ENCODE measurements at places on chromosomes 3 and 15. TPM values are rescaled to one million over a fixed set of nuclear protein-coding genes. Genes with fewer than 3 reads are reported as not detected.

The TRANK1 gene
- 13.4 TPM for total RNA-seq

The LYSMD2 gene
- total RNA-seq, result 10.8 TPM

The CHRNA5 gene
- total RNA-seq, result 0.64 TPM

The RBMS3 gene
- 85.9 TPM for total RNA-seq

The ZNF860 gene
- 0.86 TPM for total RNA-seq

The SPTBN5 gene
- 0.32 TPM for total RNA-seq

The CXCR6 gene
- total RNA-seq, result under 0.01 TPM

The AVEN gene
- total RNA-seq, result 37.1 TPM

DNA sequence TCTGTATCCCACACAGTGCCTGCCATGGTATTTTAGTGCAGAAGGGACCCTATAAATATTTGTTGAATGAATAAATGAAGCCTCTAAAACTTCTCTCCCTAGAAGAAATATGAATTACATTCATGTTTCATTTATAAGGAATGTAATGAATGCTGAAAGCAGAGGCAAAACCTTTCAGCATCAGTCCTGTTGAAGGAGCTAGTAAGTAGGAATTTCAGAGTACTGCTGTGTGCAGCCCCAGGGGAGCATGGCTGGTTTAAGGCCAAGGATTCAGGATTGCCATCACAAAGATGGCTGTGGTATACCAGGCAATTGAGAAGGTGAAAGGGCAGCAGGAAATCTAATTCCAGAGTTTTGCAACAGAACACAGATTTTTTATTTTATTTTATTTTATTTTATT lies 1131.4 kb downstream of the IGSF11 start:
- DNase-seq, result peak; percentile 17

DNA sequence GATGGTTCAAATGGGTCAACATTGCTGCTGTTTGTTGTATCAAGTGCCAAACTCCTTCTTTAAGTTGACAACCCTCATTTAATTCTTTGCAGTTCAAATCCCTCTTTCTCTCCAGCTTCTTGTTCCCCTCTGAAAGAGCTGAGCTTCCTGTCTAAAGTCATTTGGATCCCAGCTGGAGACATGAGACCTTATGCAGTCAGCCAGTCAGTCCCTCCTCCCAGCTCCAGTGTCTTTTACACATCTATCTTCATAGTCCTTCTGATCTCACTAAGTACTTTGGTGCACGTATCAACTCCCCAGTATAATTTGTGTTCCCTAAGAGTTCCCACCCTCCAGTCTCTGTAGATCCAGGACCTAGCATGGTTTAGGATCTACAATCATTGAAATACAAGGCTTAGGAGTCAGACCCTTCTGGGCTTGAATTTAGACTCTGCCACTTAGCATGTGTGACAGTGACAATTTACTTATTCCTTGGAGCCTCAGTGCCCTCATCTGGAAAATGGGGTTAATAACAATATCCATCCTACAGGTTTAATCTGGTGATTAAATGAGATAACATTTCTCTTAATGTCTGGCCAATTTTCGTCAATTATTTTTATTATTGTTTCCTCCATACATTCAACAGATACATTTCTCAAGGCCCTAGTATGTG lies 102.8 kb upstream of the SEMA6D start:
- DNase-seq, result no peak

DNA sequence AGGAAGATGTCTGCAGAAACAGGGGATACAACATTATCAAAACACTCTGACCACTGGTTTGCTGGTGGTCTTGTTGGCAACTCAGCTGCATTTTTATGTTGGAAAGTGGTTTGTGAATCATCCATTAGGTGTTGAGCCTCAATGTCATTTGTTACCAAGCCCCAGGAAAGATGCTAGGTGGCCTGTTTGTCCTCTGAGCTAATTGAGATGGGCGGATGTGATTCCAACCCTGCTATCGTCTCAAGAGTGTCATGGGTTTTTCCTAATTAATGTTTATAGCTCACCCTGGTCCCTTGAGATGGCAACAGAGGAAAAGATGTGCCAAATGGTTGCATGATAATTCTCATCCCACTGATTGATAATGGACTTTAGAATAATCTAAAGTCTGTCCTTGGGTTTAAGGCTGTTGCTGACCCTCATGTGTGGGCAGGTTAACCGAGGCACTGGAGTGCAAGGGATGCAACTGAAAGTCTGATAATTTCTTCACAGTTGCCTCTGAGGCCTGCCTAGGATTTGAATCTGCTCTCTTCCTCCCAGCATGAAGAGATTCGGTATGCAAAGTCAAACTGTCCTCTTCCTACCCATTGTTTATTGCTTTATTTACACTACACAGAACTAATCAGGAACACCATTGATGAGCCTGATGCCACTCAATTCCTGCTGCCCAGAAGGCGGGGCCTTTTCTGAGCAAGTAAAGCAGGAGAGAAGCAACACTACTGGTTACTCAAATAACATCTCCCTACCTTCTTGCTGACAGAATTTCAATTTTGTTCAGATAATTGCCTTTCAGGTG lies 166.2 kb upstream of the TBC1D5 start:
- no peak for DNase-seq

DNA sequence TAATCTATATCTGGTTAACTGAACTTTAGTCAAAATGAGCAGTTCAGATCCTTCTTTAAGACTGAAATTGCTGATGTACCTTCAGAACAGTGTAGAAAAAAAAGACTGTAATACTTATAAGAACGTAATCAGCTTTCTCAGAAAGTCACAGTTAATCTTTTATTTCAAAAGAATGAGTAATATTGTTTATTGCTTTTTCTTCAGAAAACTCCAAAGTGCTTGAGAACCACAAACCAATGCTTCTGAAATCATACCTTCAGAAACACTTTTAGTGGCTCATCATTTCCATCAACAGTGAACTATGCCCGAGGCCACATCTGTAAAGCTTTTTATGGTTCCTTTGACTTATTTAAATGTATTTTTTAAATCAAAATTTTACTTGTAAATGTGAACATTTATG lies 33.3 kb upstream of the CLASP2 start:
- peak; percentile 19 for DNase-seq

DNA sequence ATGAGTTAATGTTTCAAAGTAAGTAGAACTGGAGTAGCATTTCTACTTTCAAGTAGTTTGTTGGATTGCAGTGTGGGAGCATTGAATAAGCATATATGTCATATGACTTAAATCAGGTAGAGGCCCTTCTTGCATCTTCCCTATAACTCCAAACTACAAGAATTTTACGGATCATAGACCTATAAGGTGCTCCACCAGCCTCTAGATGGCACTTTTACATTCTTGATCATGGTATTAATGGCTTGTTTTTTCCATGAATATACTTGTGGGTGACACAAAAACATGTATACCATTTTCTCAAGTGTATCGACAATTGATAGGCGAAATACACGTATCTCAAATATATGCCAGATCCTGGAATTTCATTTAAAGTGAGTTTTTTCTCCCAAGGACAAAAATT lies 311.1 kb downstream of the ZPLD1 start:
- no peak for DNase-seq

DNA sequence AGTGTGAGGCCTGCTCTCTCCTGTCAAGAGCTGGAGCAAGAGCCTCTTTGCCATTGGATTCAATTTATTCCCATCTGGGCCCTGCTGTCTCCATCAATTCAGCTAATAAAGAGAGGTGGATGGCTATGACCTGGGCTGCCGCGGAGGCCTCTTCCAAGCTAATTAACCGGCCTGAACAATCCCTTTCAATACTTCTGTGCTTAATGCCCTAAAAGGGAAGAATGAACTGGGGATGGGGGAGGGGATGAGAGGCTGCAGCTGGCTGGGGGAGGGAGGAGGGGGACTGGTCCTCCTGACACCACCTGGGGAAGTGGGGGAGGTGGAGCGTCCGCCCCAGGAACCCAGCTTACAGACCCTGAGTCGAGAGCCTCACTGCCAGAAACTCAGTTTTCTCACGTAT lies 33.4 kb upstream of the PRR23E start:
- DNase-seq, result no peak

GRCh38 chr3:159786489-159787177 lies 202.0 kb upstream of the IL12A start:
- DNase-seq, result no peak

DNA sequence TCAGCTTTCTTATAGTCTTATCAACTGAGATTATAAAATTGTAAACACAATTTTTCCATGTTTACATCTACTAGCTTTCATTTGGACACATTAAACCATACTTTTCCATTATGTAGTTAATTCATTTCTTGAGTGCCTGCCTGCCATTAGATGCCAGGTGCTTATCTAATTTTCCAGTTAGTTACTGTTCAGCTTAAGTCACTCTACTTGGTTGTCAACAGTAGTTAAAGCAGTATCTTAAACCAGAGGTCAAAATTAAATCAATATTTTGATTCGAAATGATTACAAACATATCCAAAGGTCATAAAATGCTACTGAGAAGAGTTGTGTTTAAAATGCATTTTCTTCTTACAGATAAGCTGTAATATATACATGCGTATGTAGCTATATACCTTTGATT lies 56.2 kb upstream of the UBP1 start:
- DNase-seq, result no peak

Measured in fibroblast of villous mesenchyme (primary cell).